ENCODE measurements at places on chromosomes 7 and 10. TPM values are rescaled to one million over a fixed set of nuclear protein-coding genes. Genes with fewer than 3 reads are reported as not detected.

The CARD11 gene
- total RNA-seq = 1.8 TPM

The DENND2A gene
- 5.9 TPM for total RNA-seq

The SPDYE3 gene
- not detected for total RNA-seq

The SUN3 gene
- total RNA-seq = not detected

The UNC5B gene
- total RNA-seq = 13.0 TPM

The MORN4 gene
- 6.6 TPM for total RNA-seq

The GPR37 gene
- 0.39 TPM for total RNA-seq

The PRSS2 gene
- 9.3 TPM for total RNA-seq

The CALML3 gene
- total RNA-seq = not detected

GRCh38 chr7:6709808-6710207 lies 3.1 kb upstream of the ZNF12 start:
- DNase-seq = no peak

GRCh38 chr10:44424298-44424697 lies 39.4 kb upstream of the CXCL12 start:
- DNase-seq = no peak

DNA sequence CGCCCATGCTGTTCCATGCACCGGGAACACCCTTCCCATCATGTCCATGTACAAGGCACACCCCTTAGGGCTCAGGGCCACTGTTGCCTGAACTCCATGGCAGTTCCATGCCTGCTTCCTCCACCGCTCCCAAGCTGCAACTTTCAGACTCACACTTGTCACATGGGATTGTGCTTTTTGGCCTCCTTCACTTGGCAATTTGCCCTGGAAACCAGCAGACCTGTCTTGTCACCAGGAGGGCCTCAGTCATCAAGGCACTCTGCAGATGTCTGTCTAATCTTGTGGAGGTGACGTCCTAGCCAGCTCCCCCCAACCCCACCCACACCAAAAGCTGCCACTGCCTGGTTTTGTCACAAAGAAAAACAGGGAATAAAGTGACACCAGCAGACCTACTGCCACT lies 47.5 kb downstream of the CARD11 start:
- DNase-seq = peak; percentile 20

- DNase-seq = no peak
Measured at GRCh38 chr10:4914213-4914850, 48.9 kb upstream of the AKR1C1 start.

DNA sequence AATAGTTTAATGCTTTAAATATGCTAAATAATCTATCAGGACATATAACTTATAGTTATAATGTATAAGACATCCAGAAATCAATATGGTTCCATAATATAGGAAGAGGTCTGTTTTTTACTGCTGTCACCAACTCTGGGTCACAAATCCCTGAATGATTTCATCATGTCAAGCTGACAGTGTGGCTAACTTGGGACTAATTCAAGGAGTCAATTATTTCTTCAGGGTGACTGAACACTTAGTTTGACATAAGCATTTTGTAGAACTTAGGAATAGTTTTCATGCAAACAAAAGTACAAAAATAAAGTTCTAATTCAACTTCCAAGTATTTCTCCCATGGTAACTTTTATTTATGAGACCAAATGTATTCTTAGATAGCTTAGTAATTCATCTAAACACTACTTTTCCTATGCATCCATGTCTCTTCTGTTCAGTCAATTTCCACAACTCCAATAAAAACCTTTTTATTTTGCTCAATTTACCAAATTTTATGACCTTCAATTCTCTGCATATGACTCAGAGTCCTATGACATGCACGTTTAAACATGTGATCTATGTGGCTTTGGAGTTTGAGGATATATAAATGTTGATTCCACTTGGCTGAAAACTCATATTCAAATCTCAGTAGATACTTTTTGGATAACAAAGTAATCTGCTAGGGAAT lies 40.3 kb upstream of the GNAT3 start:
- DNase-seq = no peak

DNA sequence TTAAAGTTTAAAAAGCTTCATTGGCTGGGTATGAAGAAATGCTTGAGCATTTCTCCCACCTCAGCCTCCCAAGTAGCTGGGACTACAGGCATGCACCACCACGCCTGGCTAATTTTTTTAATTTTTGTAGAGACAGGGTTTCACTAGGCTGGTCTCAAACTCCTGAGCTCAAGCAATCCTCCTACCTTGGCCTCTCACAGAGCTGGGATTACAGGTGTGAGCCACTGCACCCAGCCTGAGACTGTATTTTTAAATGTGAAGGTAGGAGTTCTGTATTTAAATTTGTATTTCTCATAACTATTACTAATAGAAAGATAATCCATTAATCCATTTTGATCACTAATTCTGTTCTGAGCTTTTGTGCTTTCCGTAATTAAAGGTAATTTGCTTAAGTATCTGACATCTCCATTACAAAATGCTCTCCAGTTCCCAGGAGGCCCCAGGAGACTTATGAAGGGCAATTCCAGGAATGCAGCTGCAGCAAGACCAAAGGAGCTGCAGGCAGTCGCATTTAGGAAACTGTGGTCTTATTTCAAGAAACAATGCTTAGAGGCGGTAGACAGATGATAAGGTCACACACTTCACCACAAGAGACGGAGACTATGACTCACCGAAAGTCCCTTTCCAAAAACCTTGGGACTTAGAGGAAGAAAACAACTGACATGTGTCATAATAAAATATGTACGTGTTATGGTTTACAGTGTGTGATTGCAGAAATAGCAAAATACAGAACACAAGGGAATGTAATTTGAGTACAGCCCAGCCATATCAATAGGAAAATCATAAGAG lies 23.3 kb downstream of the YAE1 start:
- no peak for DNase-seq

- DNase-seq = no peak
Measured at GRCh38 chr10:24288581-24288980, 79.6 kb downstream of the KIAA1217 start.

GRCh38 chr10:113980408-113981087 lies 63.1 kb upstream of the ADRB1 start:
- DNase-seq = no peak

DNA sequence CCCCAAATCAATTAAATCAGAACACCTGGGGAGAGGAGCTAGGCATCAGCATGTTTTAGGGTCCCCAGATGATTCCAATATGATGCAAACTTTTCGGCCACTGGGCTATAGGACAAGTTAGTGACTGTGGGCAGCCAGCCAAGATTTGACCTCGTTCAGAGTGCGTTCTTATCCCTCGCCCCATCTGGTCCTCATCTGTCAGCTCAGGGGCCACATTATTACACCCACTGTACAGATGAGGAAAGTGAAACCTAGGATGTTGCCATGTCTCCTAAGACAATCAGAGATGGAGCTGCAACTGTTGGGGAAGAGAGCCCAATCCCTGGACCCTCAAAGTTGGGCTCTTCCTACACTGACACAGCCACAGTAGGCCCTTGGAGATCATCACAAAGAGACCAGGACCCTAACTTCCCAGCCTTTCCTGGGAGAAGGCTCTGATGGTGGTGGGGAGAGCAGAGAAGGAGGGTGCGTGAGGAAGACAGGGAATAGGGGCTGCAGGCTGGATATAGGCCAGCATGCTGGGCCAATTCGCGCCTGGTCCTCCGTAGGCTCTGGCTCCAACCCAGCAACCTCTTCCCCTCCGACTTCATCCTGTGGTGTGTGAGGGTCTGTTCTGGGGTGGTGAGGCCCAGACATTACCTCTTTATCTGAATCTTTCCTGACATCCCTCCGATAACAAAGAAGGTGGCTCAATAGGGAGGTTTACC lies 109.4 kb upstream of the ZMIZ1 start:
- no peak for DNase-seq

GRCh38 chr7:19814776-19815175 lies 41.4 kb upstream of the TMEM196 start:
- DNase-seq = no peak

GRCh38 chr7:138542183-138542582 lies 82.1 kb downstream of the TRIM24 start:
- no peak for DNase-seq

- DNase-seq = no peak
Measured at GRCh38 chr10:43393606-43394360, 15.2 kb downstream of the HNRNPF start.

DNA sequence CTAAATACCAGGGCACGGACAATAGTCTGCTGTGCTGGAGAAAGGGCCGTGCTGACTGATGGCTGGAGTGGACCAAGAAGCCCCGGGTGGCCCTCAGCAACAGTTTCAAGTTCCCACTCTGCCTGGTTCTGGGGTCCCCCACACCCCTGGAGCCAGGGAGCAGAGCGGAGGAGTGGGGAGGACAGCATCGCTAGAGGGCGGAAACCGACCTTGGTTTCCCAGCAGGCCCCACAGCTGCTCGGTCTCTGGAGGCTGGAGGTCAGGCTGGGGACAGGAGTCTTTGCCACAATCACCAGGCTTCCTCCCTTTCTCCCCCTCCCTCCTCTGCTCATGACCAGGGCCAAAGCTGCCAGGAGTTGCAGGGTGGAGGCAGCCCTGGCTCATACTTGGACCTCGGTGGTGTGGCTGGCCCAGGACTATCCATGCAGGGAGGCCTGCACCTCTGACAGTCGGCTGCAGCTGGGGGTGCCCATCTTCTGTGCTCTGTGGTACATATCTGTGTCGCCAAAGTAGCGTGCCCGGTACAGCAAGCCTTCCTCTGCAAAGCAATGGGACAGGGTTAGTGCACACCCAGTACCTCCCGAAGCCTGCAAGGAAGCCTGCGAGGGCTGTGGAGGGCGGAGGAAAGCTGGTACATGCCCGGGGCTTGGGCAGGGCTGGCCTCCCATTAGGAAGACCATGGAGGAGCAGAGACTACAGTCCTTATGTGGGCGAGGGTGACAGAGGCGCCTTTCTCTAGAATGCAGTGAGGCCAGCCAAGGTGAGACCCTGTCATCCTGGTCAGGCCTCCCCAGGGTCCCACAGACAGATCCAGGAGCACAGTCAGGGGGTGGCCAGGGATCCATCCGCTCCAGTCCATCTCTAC lies 19.1 kb downstream of the DNAJB12 start:
- peak; percentile 85 for DNase-seq

DNA sequence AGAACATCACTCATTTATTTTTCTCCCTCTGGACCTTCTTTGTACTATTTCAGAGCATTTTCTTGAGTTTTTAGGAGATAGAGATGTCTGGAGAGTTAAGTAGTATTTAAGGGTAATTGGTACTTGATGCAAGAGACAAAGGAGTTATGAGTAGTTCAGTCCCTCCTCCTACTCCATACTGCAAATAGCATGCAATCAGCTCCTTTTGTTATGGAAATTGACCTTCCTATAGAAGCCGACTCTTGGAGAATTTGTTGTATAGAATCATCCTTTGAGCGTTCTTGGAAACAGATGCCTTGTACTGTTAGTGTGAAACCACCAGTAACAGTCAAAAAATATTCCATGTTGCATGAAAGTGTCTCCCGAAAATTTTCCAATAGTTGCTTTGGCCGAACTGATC lies 428.2 kb upstream of the GALNT17 start:
- DNase-seq = no peak

GRCh38 chr7:28297801-28298459 lies 114.4 kb upstream of the CREB5 start:
- DNase-seq = no peak

- no peak for DNase-seq
Measured at GRCh38 chr10:73205890-73206289, 38.0 kb downstream of the FAM149B1 start.

DNA sequence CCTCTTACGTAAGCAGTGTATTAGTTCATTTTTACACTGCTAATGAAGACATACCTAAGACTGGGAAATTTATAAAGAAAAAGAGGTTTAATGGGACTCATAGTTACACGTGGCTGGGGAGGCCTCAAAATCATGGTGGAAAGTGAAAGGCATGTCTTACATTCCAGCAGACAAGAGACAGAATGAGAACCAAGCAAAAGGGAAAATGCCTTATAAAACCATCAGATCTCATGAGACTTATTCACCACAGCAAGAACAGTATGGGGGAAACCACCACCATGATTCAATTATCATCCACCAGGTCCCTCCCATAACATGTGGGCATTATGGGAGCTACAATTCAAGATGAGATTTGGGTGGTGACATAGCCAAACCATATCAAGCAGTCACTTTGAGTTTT lies 126.3 kb upstream of the CXCL12 start:
- DNase-seq = no peak

- DNase-seq = no peak
Measured at GRCh38 chr10:62071846-62072281, 170.4 kb downstream of the ARID5B start.

DNA sequence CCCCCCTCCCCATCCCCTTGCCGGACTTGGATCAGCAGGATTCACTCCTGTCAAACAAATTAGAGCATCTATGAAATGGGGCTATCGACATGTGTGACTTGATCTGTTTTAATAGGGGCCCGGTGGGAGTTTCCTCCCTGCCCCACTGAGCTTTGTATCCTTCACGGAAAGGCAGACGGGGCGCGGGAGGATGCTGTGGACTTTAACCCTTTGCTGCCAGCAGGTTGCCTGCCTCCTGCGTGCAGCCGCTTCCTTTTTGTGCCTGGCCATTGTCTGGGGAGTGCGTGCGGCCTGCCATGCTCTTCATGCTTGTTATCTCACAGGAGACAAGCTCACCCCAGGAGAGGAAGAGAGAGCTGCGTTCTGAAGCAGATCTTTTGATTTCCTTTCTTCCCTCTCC lies 512.8 kb upstream of the GALNT17 start:
- DNase-seq = no peak

DNA sequence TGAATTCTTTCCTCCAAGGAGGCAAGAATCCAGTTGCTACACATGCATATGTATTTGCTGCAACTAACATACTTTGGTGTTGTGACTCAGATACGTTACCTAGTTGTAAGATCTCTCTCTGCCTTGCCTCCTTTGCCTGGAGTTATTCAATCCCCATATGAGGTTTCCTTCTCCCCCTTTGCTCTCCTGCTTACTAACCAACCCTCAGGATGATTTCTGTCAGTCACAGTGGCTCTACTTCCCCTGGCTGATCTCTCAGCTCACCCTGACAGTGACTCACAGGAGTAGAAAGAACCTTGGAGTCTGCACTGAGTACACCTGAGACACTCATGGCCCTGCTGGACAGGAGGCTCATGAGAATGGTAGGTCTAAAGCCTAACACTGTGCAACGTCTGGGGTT lies 92.0 kb downstream of the TMEM106B start:
- no peak for DNase-seq

DNA sequence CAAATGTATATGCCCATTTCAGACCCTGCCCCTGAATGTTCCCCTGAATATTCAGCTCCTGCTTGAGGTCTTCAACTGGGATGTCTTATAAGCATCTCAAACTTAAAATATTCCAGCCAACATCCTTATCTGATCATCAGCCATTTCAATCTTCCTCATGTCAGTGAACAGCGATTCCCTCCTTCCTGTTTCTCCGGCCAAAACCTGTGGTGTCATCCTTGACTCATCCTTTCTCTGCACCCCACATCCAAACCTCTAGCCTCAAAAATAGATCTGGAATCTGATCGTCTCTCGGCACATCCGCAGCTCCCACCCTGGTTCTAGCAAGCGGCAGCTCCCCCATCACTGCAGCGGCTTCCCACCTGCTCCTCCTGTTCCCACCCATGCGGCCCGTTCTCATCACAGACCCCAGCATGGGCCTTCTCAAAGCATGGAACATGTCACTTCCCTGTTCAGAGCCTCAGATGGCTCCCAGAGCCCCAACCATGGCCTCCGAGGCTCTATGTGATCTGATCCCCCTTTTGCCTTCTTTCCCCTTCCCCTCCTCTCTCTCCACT lies 165.7 kb downstream of the HECW1 start:
- DNase-seq = no peak

- DNase-seq = peak; percentile 93
Measured at GRCh38 chr7:909358-910329, 33.3 kb downstream of the GET4 start.
